ENCODE measurements at places on chromosomes 2 and 18.
A peak's percentile ranks its signal among the peaks of the same experiment; 100 is the strongest.

GRCh38 chr2:191202881-191203397, 42.3 kb upstream of the MYO1B start:
- no peaks in the 10 kb centered on the region for H3K27me3 ChIP-seq
- no peaks in the 10 kb centered on the region for H3K36me3 ChIP-seq
- H3K27ac ChIP-seq = no peak overlapping the region
- no peaks in the 10 kb centered on the region for H3K4me1 ChIP-seq
- DNase-seq = no peak

GRCh38 chr2:75563591-75563990, 2.9 kb upstream of the EVA1A start:
- H3K36me3 ChIP-seq = no peaks in the 10 kb centered on the region
- H3K4me3 ChIP-seq = no peak overlapping the region
- no peaks in the 10 kb centered on the region for H3K27me3 ChIP-seq
- no peaks in the 10 kb centered on the region for H3K4me1 ChIP-seq
- no peak overlapping the region for H3K27ac ChIP-seq

- no peak overlapping the region for H3K27ac ChIP-seq
- H3K36me3 ChIP-seq = no peaks in the 10 kb centered on the region
- DNase-seq = no peak
- no peak overlapping the region for H3K4me3 ChIP-seq
- H3K4me1 ChIP-seq = 0 out of 2 replicates have a peak, but pooled peaks cover 15% of the 10 kb centered on the region
Observed at GRCh38 chr2:218329027-218329825, 27.4 kb upstream of the CATIP start.

- H3K27ac ChIP-seq = no peak overlapping the region
- no peak for DNase-seq
- no peak overlapping the region for H3K4me3 ChIP-seq
- H3K27me3 ChIP-seq = no peaks in the 10 kb centered on the region
Observed at GRCh38 chr2:111983478-111984212, 71.4 kb upstream of the TMEM87B start.

GRCh38 chr2:229474125-229474524, 203.0 kb upstream of the PID1 start:
- H3K27me3 ChIP-seq = no peaks in the 10 kb centered on the region
- H3K4me1 ChIP-seq = no peaks in the 10 kb centered on the region
- H3K4me3 ChIP-seq = no peak overlapping the region
- no peaks in the 10 kb centered on the region for H3K36me3 ChIP-seq
- no peak overlapping the region for H3K27ac ChIP-seq
- DNase-seq = no peak

DNA sequence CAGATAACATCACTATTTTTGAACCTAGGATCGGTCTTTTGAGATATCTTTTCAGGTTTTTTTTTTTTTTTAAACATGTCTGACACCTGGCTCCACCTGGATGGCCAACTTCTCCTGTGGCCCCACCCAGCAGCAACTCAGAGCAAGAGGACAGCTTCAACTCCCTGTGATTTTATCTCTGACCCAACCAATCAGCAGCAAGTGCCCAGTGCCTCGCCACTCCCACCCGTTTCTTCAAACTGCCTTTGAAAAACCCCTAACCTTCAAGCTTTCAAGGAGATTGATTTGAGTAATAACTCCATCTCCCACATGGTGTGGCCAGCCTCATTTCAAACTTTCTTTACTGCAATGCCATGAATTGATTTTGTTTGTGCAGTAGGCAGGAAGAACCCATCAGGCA, 19.0 kb downstream of the MYO3B start:
- H3K4me1 ChIP-seq = peaks cover 15% of the 10 kb centered on the region
- no peaks in the 10 kb centered on the region for H3K27me3 ChIP-seq
- H3K27ac ChIP-seq = no peak overlapping the region
- H3K4me3 ChIP-seq = no peak overlapping the region
- no peaks in the 10 kb centered on the region for H3K36me3 ChIP-seq

DNA sequence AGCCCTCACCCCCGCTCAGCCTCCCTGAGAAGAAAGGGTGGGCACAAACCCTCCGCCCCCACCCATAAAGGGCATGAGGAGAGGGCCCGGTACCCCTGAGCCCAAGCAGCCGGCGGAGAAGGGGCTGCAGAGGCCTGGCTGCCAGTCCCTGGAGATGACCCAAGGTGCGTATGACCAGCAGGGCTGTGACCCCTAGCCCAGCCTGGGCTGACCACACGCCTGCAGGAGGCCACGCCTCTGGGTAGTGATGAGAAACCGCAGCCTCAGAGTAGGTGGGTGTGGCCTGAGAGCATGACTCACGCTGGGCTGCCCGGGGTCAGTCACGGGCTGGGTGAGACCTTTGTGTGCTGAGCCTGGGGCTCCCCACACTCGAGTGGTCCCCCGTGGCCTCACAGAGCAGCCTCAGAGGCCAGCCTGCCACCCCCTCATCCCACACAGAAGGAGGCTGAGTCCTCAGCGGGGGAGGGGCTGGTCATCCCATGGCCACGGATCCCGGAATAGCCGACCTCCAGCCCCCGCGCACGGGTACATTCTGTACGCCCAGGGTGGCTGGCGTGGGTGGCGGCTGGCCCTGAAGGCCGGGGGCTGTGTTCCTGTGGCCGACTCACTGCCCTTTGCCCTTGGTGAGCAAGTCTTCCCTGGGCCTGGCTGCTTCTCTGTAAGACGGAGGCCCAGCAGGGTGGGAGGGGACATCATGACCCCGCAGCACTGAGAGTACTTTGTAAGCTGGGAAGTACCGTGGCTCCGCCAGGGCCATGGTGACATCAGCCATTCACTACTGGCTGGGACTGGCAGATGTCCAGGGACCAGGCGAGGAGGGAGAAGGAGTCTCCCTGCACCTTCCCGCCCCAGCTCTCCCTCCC, 110.8 kb upstream of the OTOS start:
- no peak overlapping the region for H3K27ac ChIP-seq
- DNase-seq = peak; percentile 27

GRCh38 chr2:46352621-46353020, 55.4 kb downstream of the EPAS1 start:
- no peak overlapping the region for H3K27ac ChIP-seq
- no peaks in the 10 kb centered on the region for H3K27me3 ChIP-seq
- H3K36me3 ChIP-seq = no peaks in the 10 kb centered on the region

GRCh38 chr2:71546275-71546638, 92.9 kb downstream of the DYSF start:
- no peaks in the 10 kb centered on the region for H3K4me1 ChIP-seq
- H3K27me3 ChIP-seq = peaks cover 9% of the 10 kb centered on the region
- DNase-seq = no peak
- H3K36me3 ChIP-seq = no peaks in the 10 kb centered on the region

DNA sequence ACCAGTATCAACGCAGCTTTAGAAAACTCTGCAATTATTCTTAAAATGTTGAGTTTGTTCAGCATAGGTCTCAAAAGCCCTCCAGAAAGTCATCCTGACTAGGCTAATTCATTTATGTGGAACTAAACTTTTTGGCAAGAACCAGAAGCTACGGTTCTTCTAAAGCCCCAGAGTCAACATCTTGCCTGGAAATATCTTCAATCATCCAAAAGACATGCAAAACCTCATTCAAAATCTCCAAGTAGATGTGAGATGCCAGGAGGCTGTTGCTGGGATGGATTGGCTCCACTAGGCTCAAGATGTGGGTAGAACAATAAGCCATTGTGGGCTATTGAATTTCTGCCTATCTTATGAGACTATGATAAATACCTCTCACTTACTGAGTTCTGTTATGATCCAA, 2.1 kb upstream of the SCG2 start:
- no peak for DNase-seq
- no peak overlapping the region for H3K4me3 ChIP-seq
- no peak overlapping the region for H3K27ac ChIP-seq
- no peaks in the 10 kb centered on the region for H3K27me3 ChIP-seq
- no peaks in the 10 kb centered on the region for H3K4me1 ChIP-seq
- no peaks in the 10 kb centered on the region for H3K36me3 ChIP-seq

DNA sequence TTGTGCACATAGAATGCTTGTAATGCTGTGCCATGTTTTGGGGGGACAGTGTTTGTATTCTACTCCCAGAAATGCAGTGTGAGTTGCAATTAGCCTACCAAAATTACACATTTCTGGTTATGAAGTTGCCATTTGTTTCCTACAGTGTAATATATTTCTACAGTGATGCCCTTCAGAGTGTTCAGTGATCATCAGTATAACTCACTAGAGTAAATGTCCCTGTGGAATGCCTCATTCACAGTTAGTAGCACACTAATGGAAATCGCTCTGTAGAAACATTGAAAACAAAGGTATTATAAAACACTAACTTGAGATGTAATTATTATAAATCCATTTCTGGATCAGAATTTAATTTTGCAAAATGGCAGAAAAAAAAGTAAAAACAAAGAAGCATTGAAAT, 498.7 kb downstream of the PTPRM start:
- no peak overlapping the region for H3K27ac ChIP-seq
- no peak for DNase-seq
- H3K36me3 ChIP-seq = no peaks in the 10 kb centered on the region
- no peaks in the 10 kb centered on the region for H3K4me1 ChIP-seq
- no peak overlapping the region for H3K4me3 ChIP-seq

DNA sequence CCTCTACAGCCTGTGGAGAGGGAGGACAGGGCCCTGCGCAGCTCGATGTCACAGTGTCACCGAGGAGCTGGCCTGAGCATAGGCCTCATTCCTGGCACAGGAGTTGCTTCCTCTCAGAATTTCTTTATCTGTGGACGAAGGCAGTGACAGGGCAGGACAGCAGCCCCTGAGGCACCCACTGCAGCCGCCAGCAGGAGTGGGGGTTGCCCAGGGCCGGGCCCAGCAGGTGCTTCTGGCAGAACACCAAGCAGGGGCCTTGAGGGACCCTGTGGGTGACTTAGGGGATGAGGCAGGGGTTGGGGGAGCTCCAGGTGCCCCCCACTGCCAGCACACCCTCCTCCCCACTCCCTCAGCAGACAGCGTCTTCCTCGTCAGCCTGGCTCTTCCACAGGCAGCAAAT, 290.0 kb downstream of the PHLPP1 start:
- no peaks in the 10 kb centered on the region for H3K27me3 ChIP-seq
- DNase-seq = no peak
- no peak overlapping the region for H3K4me3 ChIP-seq
- no peaks in the 10 kb centered on the region for H3K4me1 ChIP-seq
- H3K36me3 ChIP-seq = no peaks in the 10 kb centered on the region

DNA sequence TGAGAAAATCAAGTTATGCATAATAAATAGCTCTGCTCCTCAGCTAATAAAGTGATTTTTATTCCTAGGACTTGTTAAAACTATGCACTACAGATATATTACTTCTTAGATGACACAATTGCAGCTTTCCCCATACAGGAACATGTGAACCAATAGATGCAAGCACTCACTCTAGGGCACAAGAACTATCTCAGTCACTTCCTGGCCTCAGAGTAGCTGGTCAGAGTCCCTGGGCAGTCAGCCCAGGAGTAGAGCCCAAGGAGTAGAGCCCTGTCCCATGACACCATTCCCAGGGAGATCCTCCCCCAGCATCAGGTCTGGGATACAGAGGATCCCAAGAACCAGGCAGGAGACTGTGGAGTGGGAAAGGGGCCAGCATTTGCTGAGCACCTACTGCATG, 2.7 kb downstream of the TNS1 start:
- no peaks in the 10 kb centered on the region for H3K27me3 ChIP-seq
- no peak for DNase-seq
- H3K27ac ChIP-seq = no peak overlapping the region

GRCh38 chr2:584863-585823, 92.1 kb downstream of the TMEM18 start:
- DNase-seq = peak; percentile 25
- H3K36me3 ChIP-seq = no peaks in the 10 kb centered on the region
- H3K4me1 ChIP-seq = no peaks in the 10 kb centered on the region
- H3K27me3 ChIP-seq = no peaks in the 10 kb centered on the region
- no peak overlapping the region for H3K27ac ChIP-seq
- H3K4me3 ChIP-seq = no peak overlapping the region

DNA sequence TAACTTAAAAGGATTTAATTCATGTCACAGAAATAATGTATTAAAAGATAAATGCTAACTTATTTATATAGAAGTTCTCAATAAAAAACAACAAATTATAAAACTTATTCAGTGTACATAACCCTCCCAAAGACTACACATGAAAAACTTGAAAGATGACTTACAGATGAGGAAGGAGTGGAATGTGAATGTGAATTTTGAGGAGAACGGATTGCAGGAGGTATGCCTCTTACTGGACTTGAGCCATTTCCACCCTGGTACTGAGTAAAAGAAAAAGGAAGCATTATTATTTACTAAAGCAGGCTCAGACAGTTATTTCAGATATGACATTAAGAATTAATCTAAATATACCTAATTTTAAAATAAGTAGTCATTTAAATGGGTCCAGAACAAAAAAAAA, 104.4 kb downstream of the TLK1 start:
- H3K36me3 ChIP-seq = peaks cover 7% of the 10 kb centered on the region
- DNase-seq = no peak
- H3K4me3 ChIP-seq = no peak overlapping the region

- H3K36me3 ChIP-seq = no peaks in the 10 kb centered on the region
- DNase-seq = no peak
- H3K4me3 ChIP-seq = no peak overlapping the region
- no peaks in the 10 kb centered on the region for H3K4me1 ChIP-seq
- H3K27me3 ChIP-seq = no peaks in the 10 kb centered on the region
Observed at GRCh38 chr2:150588506-150588870, 101.0 kb upstream of the RND3 start.

- no peak for DNase-seq
- no peak overlapping the region for H3K4me3 ChIP-seq
- H3K27ac ChIP-seq = no peak overlapping the region
- 0 out of 2 replicates have a peak, but pooled peaks cover 8% of the 10 kb centered on the region for H3K4me1 ChIP-seq
- no peaks in the 10 kb centered on the region for H3K36me3 ChIP-seq
Observed at GRCh38 chr2:134144081-134144596, 109.7 kb upstream of the MGAT5 start.

DNA sequence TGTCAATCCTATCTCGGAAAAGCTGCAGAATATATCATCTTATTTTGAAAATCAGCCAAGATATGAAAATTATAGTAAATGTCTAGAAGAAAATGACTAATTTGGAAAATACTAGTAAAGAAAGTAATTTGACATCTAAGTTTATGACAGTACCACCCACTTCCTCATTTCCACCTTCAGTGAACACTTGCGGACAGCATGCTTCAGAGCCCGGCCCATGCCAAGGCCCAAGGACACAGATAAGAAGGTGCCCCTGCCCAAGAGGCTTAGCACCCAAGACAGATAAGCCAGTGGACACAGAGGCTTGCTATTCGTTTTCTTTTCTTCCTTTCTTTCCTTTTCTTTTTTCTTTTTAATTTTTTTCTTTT, 4.8 kb upstream of the KCNG2 start:
- no peak for DNase-seq
- H3K27ac ChIP-seq = no peak overlapping the region
- H3K4me1 ChIP-seq = no peaks in the 10 kb centered on the region
- no peak overlapping the region for H3K4me3 ChIP-seq
- H3K27me3 ChIP-seq = no peaks in the 10 kb centered on the region
- H3K36me3 ChIP-seq = no peaks in the 10 kb centered on the region

GRCh38 chr2:45778720-45779171, 127.3 kb downstream of the PRKCE start:
- no peaks in the 10 kb centered on the region for H3K36me3 ChIP-seq
- peak; percentile 82 for DNase-seq
- peaks cover 4% of the 10 kb centered on the region for H3K4me1 ChIP-seq
- no peak overlapping the region for H3K27ac ChIP-seq
- no peaks in the 10 kb centered on the region for H3K27me3 ChIP-seq
